ENCODE measurements at places on chromosomes 2 and 18.

GRCh38 chr2:168767258-168767657, 35.2 kb upstream of the NOSTRIN start:
- DNase-seq: no peak

GRCh38 chr2:81650048-81650971, 1345.8 kb upstream of the LRRTM1 start:
- DNase-seq: peak; percentile 85

- DNase-seq: no peak
Observed at GRCh38 chr18:54184836-54185235, 39.6 kb downstream of the MBD2 start.

GRCh38 chr2:205759257-205759656, 77.0 kb downstream of the NRP2 start:
- no peak for DNase-seq

DNA sequence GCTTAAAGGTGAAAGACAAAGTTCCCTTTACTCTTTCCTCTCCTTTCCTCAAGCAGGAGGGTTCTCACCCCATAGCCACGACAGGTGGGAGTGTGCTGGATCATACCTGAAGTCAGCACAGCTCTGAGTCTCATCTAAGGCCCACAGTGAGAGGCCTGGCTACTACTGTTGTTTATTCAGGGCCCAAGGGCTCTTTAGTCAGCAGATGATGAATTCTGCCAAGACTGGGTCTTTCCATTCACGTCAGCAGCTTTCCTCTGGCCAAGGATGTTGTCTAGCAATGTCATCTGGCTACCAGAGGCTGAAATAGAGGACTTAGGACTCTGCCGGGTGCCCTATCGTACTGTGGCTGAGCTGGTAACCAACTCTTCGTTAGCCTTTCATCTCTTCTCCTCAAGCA, 308.4 kb upstream of the THUMPD2 start:
- no peak for DNase-seq

- DNase-seq: no peak
Observed at GRCh38 chr2:68225119-68225632, 27.2 kb downstream of the PPP3R1 start.

- no peak for DNase-seq
Observed at GRCh38 chr2:66897691-66898150, 462.8 kb downstream of the MEIS1 start.

DNA sequence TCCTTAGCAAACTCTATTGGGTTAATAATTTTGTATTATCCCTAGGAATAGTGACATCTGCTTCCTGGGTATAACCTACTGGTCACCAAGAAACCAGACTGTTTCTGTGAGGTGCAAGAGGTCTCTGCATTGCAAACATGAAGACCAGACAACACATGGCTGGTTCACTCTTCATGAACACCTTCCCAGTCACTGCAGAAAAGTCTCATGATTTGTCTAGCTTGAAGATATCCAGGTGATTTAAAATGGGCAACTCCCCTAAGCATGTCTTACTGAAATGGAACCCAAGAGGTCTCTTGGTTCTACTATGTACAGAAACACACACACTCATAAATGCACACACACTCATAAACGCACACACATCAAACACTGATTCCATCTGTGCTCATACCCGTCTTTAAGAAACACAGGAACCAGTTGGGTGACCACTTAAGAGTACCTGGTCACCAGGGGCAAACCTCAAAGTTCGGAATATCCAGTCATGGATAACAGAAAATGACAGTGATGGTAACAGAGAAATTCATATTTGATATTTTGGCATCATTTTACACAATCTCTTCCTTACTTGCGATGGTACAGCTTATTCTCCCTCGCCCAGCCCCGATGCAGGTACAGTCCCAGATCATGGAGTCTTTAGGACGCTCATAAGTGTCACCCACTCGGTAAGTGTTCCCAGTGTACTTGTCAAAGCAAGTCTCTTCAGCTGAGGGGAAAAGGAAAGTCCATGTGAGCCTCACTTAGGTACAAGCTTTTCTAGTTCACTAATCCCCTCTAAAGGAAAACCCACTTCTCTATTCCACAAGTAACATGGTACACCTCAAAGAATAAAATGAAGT, 2.9 kb downstream of the FN1 start:
- DNase-seq: no peak

- peak; percentile 11 for DNase-seq
Observed at GRCh38 chr2:150686391-150686790, 198.9 kb upstream of the RND3 start.

DNA sequence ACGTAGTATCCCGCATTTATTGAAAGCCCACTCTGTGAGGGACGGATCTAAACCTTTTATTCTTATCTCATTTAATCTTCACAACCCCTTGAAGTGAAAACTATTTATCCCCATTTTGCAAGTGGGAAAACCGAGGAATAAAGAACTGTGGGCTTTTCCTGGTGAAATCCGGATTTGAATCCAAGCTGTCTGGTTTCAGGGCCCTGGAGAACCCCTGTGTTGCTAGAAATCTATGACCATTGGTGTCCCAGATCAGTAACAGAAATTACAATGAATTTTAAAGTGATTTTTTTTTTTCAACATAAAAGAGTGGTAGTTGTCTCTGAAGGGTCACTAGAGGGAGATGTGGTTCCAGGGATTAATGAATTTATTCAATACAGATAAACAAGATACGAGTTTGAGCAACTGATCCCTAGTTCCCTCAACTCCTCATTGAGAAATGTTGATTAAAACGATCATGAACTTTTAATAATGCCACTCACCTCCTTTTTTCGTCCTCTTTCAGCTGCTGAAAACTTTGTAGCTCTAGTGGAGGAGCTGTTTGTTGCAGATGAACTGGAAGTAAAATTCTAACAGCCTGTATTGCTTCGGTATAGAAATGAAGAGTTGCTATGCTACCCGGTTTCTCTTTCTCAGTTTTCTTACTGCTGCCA, 940 bp downstream of the XRCC5 start:
- peak; percentile 78 for DNase-seq

DNA sequence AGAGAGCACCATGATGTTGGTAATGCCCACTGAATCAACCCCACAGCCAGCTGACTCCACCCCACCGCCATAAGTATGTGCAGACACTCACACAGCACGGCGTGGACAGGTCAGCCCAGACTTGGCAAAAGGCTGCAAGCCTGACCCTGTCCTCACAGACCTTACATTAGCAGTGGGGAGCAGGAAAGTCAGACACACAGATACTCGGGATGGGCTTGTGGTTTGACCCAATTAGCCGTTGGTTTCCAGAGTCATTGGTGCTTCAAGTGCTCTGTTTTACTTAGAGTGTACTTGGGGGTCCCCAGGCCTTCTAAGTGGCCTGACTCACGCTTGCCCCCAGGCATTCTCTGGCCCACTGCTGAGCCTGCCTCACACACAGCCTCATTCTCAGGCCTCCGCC, 36.7 kb downstream of the EN1 start:
- DNase-seq: no peak

DNA sequence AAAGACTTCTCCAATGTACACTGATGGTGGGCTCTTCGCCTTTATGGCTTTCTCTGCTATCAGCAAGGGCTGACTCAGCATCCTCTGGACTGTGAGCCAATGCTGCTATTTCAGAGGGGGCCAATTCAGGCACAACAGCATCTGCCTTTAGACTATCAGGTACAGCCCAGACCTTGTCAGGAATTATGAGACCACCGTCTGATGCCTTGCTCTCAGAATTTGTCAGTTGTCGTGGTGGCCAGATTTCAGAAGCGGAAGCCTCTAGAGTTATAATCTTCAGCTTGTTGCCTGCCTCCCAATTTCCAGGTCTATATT, 92.7 kb downstream of the ALPK2 start:
- no peak for DNase-seq

DNA sequence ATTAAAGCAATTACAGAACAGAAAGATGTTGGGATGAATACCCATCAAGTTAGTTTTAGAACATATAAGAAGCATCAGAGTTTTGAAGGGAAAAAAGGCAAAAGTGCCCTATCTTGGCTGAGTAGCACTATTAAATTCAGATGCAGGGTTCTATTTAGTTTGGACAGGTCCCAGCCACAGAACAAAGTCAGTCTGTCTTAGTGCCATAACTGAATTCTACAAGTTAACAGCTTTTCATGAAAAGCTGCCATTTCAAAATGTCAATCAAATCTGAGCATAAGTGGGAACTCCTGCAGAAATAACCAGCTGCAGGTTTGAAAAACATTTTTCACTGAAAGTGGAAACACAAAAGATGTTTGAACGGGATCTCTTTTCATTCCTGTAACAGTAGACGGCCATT, 160.4 kb downstream of the SRBD1 start:
- no peak for DNase-seq

DNA sequence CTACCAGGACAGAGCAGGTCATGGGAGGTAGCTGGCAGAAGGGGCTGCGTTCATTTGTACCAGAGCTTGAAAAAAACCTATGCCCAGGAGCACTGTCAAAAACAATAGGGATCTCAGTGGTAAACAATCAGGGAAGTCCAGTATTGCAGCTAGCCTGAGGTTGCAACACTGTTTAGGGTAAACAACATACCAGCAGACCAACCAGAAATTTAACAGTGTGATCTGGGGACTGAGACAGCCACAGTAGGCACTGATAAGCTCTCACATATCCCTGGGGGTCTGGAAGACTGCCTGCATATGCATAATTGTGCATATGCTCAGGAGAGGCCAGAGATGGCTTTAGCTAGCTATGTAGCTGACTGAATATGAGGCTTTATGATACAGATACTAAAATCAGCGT, 12.0 kb upstream of the ZCCHC2 start:
- no peak for DNase-seq
